ENCODE measurements at places on chromosomes 1 and 21.

GRCh38 chr1:6224718-6225117 lies 11.0 kb downstream of the ICMT start:
- DNase-seq = no peak

DNA sequence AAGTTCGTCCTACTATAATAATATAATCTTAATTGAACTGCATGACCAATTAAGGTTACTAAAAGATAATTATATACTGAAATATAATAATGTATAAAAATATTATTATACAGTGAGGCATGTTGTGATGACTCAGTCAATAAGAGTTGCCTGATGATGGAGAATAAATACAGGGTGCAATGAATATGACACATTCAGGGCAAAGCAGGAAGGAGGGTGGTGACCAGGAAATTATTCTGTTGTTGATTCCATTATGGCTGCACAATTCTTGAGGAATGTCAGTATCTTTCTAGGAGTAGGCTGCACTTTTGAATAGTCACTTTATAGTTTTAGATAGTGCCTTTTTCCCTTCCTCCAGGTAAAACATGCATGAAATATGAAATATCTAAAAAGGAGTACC lies 46.4 kb upstream of the RGS21 start:
- no peak for DNase-seq

DNA sequence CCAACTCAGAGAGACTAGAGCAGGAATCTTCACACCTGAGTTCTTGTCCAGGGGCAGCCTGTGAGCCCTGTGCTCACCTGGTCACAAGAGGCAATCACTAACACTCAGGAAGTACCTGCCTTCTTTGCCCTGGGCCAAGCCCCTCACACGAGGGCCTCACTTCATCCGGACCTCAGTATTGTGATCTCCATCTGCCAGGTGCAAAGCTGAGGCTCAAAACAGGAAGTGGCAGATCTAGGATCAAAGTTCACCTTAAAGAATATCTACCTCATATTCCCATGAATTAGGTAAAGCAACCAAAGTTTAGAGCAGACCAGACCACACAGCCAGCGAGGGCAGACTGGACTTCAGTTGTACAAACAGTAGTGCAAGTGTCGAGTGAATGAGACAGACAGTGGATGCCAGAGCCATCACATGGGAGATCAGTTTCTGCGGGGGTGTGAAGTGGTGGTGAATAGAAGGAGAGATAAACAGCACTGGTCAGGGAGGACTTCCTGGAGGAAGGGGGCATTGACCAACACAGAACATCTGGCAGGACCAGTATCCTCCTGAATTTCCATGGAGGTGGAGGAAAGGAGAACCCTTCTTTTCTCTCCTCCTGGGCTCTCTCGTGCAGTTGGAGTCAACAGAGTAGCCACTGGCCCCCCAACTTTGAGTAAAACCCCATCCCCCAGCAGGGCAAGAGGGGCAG lies 116.6 kb upstream of the ZBTB40 start:
- DNase-seq = no peak

GRCh38 chr1:231827337-231828105 lies 200.9 kb downstream of the DISC1 start:
- no peak for DNase-seq

DNA sequence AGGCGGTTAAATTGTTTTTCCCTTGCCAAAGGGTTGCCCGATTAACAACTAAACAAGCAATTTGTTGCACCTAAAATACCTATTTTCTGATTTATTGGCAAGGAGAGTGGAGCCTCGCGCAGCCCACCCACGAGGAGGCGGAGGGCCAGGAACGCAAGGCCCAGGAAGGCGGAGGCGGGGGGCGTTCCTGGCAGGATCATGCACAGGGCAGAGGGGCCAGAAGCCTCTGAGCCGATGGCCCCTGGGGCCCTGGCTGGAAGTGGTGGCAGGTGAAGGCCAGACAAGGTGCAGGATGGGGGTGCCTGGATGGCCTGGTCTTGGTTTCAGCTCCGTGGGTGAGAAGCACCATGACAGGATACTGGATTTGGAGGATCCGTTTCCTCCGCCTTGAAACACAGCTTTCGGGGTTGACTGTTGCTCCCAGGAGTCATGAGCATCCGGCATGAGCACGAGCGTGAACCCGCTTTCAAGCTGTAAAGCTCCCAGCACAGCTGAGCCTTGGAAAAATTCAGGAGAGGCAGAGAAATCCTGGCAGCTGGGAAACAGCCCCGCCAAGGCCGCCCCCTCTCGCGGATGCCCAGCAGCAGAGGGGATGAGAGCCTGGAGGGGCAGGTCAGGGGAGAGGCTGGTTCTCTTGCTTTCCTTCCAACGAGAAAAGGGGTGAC lies 35.0 kb downstream of the AJAP1 start:
- DNase-seq = no peak

- no peak for DNase-seq
These were observed 180.2 kb downstream of the PRDM16 start for GRCh38 chr1:3249231-3249630.

- DNase-seq = no peak
These were observed 34.6 kb downstream of the TMEM51 start for GRCh38 chr1:15188130-15188524.

GRCh38 chr1:41618066-41618825 lies 133.8 kb upstream of the EDN2 start:
- DNase-seq = no peak

DNA sequence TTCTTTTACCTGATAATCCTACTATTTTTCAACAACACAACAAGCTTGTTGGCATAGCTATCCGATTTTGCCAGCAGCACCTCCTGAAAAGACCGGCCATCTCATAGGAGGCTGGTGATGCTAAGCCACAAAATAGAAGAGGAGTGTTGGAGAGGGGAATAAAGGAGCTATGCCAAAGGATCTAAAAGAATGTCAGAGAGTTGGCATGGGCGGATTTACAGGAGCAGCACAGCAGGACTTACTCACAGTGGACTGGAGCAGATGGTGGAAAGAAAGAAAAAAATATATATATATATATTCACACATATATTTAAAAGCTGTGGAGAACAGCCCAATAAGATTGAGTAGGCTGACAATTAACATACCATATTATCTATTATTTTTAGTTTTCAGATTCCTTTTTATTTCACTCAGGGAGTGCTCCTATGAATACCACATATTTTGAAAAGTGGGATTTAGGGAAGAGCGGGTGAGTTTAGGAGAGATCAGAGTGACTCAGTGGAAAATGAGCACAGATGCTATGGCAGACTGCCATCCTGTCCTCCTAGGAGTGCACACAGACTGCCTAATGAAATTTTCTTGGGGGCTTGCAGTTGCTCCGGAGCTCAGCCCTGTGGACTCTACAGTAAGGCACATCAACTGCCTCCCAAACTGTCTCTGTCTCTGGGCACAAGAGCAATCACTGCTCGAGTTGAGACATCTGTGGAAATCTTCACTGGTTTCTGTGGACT lies 394.4 kb upstream of the CHRM3 start:
- no peak for DNase-seq

GRCh38 chr1:183374825-183375224 lies 43.4 kb downstream of the NMNAT2 start:
- DNase-seq = peak; percentile 30

- no peak for DNase-seq
These were observed 66.3 kb downstream of the SIM2 start for GRCh38 chr21:36765229-36765628.

- DNase-seq = peak; percentile 78
These were observed at the start of gene ABL2 for GRCh38 chr1:179229214-179230140. ABL2 (minus strand) TSS chr1:179229677; CDS start chr1:179229397, 280 bp downstream.

GRCh38 chr1:226957714-226958113 lies 17.6 kb downstream of the COQ8A start:
- DNase-seq = no peak

DNA sequence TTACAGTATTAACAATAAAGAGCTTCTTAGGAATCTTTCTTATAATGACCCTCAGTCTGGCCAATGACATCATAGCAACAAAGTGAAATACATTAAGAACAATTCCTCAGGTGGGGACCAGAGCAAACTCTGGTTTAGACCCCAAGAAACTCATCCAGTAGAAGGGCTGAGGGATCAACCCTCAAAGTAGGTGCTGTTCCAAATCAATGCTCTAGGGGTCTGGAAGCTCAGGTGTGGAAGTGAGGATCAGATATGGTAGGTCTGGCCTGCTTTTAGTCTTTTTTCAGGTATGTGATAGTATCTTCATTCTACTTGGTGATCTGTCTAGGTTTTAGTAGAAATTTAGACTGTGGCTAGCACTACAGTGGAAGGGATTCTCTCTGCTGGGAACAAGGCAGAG lies 291.7 kb downstream of the PDE4B start:
- no peak for DNase-seq

GRCh38 chr21:37224861-37225839 lies 42.0 kb downstream of the VPS26C start:
- no peak for DNase-seq

DNA sequence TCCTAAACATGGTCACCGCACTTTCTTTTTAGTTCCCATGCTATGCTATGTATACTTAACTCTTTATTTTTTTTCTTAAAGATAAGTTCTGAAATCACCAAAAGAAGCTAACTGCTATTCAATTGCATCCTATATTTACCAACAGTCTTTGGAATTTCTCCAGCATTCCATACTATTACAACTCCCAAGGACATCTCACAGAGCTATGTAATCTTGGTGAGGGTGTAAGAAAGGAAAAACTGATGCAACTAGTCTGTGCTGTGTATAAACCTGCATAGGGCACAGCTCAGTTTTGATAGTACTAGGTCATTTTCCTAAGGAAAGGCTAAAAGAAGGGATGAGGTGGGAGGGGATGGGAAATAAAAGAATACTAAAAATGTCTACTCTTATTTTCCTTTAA lies 78.0 kb downstream of the PTPN14 start:
- no peak for DNase-seq

DNA sequence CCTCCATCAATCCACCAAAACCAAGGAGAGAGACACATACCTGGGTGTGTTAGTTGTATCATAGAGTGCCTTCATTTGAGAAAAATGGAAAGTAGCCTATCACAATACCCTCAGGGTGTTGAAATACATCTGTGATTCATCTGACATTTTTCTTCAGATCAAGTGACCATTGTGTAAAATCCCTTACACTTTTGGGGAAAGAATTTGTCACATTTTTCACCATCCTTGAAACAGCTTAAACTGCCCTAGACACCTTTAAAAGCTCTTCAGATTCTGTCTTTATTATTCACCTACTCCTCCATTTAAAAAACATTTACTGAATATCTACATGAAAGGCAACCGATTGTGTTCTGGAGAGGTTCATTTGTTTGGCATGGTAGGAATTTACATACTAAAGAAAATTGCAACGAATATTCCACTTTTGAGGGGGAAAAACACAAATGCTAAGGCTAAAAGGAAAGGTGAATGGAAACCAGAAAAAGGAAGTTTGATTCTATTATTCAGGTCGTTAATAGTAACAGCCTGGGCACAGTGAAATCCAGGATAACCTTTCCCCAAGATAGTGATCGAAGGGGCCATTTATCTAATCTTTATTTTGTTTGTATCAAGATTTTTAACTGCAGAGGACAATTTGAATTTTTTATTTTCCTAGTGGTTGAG lies 70.4 kb upstream of the SAMSN1 start:
- no peak for DNase-seq

DNA sequence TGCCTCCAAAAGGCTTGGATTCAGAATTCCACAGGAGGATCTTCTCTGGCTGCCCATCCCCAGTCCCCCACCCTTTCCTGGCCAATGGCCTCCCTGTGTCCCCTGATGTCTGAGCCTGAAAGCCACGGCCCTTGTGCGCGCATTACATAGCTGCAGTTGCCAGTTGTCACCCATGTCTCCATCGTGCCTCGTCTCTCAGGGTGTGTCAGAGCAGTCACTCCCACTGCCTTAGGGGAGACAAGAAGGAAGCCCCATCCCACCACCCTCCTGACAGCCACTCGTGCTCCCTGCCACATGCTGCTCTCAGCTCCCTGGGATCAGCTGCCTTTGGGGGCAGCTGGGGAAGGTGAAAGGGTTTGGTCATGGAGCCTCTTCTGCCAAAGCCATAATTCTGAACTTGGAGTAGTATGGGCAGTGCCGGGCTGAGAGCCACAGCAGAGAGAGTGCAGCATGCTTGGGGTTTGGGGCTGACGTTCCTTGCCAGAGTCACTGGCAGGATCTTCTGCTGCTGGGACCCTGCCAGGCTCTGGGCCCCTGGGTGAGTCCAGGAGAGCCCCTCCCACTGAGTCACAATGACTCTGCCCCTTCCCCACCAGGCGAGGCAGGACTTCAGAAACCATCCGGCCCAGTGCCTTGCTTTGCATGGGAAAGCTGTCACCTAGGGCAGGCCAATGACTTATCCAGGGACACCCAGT lies 285.9 kb upstream of the VAMP3 start:
- DNase-seq = no peak
